DMS79 (cell line): ENCODE measurements at places on chromosomes 7 and 10.

DNA sequence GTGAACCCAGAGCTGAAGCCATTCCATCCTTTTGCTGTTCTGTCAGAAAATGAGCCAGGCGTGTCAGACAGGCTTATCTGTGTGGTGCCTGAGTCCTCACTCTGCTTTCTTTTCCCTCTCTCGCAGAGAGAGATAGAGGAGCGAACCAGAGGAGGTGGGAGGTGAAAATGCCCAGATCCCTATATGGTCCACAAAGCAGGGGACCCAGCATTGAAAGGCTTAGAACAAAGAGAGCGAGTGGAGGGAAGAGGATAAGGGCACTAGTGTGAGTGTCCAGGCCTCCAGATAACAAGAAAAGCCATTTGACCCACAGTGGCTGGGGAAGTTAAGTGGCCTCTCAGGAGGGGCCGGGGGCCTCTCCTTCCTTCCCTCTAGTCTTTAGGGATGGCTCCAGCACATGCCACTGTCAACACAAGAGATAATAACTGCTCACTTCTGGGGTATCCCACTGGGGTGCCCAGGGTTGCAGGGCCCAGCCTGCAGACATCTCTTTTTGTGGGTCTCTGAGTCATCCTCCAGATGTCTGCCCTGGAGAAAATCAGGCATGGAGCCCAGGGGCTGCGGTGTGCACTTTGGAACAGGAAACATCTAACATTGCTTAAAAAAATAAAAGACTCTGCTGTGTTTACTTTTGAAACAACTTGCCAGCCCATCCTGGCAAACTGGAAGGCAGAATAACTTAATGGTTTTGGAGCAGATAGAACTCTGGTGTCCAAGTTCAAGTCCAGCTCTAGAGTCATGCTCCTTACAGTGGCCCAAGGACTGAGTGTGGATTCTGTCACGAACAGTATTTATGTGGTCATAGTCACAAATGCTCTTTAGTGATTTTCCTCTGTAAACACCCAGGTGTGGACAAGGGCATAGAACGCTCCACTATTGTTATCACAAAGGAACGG is 189.5 kb downstream of the CXCL12 start:
- no peak for DNase-seq

DNA sequence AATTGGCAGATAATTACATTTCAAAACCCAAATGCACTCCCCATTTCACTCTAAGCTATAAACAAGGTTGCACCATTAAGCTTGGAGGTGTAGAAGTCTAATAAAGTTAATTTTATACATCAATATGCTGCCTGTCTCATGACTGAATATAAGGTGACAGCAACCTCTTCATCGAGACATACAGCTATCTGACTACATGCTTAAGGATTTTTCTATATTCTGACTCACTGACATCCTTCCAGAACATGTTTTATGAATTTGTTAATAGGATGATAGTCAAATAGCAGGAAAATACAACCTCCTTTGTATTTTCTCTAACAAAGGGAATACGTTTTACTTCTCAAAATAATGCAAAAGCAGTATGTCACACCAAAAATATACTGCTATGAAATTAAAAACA is 76.6 kb downstream of the NRBF2 start:
- no peak for DNase-seq

GRCh38 chr10:10330418-10330817 is 687.3 kb upstream of the CELF2 start:
- DNase-seq: no peak

DNA sequence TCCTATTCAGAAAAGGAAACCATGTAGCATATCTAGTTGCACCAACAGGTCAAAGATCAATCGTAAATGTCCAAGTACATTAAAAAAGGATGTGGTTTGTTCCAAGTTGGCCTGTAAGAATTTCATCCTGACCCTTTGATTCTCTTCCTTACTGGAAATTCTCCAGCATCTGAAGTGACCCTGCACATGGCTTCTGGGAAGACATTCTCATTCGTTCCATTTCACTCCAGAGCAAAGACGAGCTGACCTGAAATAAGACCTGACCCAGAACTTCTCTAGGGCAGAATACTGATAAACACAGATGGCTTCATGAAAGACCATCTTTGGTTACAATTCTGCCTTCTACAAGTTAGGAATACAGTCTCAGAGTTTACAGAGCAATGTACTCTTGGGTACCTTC is 39.8 kb downstream of the ASB4 start:
- no peak for DNase-seq

GRCh38 chr7:99707096-99707495 is 27.3 kb upstream of the CYP3A5 start:
- DNase-seq: no peak

GRCh38 chr7:150755473-150756099 is 18.4 kb downstream of the GIMAP5 start:
- no peak for DNase-seq

DNA sequence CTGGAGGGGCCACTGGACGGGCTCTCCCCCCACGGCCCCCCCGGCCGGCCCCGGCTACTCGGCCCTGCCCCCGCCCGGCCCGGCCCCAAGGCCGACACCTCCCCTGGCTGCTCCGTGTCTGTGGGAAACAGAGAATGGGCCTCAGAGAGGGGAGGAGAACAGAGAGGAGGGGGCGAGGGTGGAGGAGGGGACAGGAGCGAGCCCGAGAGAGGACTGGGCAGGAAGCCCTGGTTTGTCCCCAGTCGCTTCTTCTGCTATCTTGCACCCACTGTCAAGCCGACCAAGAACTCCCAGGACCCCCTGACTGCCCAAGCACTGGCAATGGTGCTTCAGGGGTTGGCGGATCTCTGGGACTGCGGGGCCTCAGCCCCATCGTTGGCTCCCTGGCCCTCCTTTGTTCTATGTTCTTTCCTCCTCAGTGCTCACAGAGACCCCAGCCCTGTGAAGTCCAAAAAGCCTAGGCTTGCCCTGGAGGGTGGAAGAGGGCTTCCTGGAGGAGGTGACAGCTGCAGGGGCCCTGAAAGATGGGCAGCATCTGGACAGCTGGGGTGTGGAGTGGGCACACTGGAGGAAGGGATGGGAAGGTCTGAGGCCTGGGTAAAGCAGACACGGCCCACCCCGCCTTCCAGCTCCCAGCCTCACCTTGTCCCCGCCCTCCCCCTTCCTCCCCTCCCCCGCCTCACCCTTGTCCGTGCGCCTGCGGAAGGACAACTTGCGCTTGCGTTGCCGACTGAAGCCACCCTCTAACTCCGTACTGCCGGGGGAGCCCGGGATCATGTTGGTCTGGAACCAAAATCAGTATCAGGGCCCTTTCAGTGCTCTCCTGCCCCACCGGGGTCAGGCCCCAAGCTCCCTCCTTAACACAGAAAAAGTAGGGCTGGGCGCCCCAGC is 30.1 kb downstream of the KCNH2 start:
- DNase-seq: no peak

DNA sequence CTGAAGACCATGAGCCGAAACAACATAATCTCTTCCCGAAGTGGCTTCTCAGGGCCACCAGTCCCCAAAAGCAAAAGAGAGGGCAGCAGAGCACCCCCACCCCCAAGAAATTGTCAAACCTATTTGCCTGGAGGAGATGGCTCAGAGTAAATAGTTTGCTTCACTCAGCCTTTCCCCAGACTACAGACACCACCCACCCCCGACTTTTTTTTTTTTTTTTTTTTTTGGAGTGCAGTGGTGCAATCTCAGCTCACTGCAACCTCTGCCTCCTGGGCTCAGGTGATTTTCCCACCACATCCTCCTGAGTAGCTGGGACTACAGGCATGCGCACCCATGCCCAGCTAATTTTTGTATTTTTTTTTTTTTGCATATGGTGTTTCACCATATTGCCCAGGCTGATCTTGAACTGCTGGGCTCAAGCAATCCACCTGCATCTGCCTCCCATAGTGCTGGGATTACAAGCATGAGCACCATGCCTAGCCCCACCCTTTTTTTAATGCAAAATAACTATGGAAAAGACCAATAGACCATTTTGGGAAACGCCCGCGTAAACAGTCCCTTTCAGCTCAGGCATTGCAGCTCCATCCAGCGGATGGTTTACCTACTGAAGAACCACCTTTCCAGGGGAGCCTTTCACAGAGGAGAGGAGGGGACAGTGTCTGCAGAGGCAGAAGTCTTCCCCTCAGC is 9.7 kb downstream of the ZMIZ1 start:
- DNase-seq: no peak

DNA sequence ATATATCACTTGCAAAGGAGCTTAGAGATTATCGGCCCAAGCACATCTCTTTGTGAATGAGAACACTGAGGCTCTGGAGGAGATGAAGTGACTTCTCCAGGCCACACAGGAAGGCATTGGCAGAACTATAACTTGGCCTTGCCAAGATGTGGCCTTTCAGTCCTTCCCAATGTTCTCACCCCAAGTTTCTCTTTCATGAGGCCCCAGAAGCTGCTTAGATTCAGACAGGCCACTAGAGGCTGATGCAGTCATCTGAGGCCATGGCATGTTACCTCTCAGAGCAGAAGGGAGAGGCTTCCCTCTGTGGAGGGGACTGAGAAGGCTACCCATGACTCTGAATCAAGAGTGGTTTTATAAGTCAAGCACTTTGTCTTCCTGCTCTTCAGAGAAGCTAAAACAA is 1003.7 kb downstream of the LRMDA start:
- DNase-seq: no peak

DNA sequence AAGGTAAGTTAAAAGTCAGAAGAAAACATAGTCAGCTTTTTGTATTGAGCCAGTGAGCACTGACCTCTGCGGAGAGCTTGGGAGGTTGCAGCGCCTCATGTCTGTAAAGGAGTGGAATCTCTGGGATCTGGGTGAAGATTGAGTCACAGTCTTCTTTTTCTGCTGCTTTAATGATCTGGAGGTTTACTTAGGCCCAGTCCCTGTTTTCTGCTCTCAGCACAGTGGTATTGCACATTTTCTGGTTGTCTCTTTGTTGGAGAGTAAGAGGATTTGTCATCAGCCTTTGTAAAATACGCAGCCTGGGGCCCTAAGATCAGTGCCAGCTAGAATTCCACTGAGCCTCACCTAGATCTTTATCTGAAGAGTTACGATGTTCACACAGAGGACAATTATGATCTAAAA is 58.3 kb upstream of the GJD4 start:
- no peak for DNase-seq

- DNase-seq: peak; percentile 41
These were observed 52.5 kb downstream of the ADRA2A start for GRCh38 chr10:111129363-111129762.

DNA sequence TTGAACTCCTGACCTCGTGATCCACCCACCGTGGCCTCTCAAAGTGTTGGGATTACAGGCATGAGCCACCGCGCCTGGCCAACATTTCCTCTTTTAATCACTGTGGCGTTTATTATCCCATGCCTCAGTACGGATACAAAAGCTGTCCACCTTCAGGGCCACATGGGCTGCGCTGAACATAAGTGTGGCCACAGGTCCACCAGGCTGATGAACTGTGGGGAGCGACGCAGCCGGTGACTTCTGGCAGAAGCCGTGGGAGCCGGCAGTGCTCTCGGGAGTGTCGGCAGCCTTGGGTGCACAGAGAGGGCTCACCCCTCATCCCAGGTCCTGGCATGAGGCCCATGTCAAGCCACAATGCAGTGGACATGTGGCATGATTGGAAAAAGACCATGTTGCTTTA is 223.6 kb downstream of the TNS3 start:
- no peak for DNase-seq

GRCh38 chr7:134946260-134946659 is 40.0 kb upstream of the AGBL3 start:
- DNase-seq: no peak

GRCh38 chr7:7761974-7762779 is 43.8 kb upstream of the RPA3 start:
- DNase-seq: no peak

- DNase-seq: no peak
These were observed 20.6 kb upstream of the FKBP9 start for GRCh38 chr7:32936689-32937088.

- DNase-seq: no peak
These were observed 80.4 kb downstream of the UBE3C start for GRCh38 chr7:157219154-157219553.

DNA sequence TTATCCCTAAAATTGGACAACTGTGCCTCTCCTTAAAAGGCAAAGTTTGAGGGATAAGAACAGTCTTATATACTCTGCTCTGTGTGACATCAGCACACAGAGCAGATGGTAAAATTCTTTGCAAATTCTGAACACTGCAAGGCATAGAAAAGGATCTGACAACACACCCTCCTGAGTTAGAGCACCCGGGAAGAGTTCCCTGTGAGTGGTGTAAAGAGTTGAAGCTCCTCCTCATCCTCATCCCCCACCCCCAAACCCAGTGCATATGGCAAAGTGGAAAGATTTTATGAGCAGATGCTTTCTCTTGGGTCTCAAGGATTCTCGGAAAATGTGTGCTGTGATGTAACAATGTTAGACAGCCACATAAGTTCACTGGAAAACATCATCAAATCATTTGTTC is 40.0 kb upstream of the DGKI start:
- DNase-seq: no peak

- no peak for DNase-seq
These were observed 130.3 kb upstream of the MINDY3 start for GRCh38 chr10:15990535-15991129.

GRCh38 chr7:139618482-139619366 is 95.2 kb downstream of the CLEC2L start:
- no peak for DNase-seq

GRCh38 chr7:44415047-44415446 is 75.4 kb downstream of the NUDCD3 start:
- DNase-seq: no peak

DNA sequence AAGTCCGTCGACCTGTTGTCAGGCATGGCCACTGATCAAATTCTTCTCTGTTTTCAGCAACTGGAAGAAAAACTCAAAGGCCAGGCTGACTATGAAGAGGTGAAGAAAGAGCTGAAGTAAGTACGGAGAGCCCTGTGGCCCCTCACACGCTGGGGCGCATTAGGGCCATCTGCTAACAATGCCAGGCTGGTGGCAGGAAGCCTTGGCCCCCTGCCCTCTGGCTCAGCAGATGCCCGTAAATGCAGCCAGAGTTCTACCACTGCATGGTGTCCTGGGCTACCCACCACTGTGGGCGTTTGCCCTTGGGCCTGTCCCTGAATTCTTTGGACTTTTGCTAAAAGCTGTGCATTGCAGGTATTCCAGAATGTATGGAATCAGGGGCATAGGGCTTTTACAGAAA is 96.9 kb upstream of the SH2B2 start:
- DNase-seq: no peak

DNA sequence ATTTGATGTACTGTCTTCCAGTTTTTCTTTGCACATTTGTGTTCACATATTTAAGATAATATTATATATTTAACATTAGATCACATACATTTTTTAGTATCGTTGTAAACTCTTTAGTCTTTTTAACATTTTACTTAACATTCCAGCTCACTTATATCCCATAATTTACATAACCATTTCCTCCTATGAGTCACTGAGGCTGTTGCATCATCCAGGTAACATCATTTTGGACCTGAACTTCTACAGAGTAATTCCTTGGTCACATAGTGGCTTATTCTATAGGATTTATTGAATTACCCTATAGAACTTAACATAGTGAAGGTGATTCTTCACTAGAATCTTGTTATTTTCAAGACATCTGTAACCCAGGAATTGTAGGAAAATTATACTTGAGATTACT is 194.4 kb downstream of the POU6F2 start:
- DNase-seq: no peak

DNA sequence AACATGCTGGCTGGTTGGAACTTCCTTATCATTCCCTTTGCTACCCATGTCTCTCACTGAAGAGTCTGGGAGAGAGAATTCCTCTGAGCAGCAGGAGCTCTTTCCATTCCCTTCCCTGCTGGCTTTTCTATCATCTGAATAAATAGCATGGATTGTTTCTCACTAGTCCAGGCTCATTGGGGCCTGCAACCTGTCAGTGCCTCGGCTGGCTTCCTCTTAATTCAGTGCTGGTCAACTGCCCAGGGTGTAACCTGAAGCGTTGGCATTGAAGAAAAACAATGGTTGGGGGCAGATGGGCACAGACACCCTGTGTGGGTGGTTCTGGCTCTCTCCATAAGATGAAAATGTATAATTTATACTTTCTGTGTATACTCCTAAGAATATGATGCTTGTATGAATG is 155.6 kb downstream of the ANLN start:
- no peak for DNase-seq
